RKO (cell line): ENCODE measurements at places on chromosomes 12 and 14.

- no peak for DNase-seq
Measured at GRCh38 chr12:6539314-6539682, 5.0 kb downstream of the GAPDH start.

DNA sequence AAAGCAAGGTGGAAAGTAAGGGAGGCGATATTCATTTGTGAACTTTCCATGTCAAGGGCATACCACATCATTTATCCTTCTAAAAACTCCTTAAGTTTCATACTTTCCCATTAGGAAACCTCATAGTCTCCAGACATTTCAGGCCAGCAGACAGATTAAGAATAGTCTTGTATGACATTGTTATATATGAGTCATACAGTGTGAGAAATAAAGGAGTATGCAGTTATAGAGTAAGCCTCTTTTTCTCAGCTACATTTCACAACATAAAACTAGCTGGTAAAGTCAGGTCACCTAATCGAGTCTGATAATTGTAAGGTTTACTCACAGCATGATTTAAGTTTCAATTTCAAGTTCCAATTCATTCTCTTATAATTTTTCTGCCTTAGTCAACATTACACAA lies 164.3 kb downstream of the GRIP1 start:
- peak; percentile 41 for DNase-seq

DNA sequence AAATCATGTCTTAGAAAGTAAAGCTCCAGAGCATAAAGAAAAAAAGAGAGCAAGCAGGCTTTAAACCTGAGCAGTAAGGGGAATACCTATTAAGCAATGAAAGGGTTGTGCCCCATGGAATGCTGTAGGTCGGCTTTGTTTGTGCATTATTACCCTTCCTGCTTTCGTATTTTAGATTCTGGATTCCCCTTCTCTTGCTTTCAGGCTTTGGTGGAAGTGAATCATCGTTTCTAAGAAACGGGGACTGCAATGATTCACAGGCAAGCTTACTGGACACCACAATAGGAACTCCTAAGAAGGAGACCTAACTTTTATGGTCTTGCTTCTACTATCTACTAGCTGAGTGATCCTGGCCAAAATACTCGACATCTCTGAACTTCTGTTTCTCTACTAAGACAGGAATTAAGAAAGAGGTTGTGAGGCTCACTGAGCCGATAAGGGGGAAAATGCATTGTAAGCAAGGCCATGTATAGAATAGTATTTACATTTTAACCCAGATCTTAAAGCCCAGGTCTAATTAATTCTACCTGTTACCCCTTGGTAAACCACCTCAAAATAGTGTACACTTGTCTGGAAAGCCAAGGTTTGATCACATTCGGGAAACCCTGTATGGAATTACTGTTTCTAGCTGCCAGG lies 1.2 kb upstream of the BMAL2 start:
- DNase-seq: peak; percentile 98

GRCh38 chr12:95601091-95601961 lies 50.0 kb upstream of the USP44 start:
- DNase-seq: no peak

DNA sequence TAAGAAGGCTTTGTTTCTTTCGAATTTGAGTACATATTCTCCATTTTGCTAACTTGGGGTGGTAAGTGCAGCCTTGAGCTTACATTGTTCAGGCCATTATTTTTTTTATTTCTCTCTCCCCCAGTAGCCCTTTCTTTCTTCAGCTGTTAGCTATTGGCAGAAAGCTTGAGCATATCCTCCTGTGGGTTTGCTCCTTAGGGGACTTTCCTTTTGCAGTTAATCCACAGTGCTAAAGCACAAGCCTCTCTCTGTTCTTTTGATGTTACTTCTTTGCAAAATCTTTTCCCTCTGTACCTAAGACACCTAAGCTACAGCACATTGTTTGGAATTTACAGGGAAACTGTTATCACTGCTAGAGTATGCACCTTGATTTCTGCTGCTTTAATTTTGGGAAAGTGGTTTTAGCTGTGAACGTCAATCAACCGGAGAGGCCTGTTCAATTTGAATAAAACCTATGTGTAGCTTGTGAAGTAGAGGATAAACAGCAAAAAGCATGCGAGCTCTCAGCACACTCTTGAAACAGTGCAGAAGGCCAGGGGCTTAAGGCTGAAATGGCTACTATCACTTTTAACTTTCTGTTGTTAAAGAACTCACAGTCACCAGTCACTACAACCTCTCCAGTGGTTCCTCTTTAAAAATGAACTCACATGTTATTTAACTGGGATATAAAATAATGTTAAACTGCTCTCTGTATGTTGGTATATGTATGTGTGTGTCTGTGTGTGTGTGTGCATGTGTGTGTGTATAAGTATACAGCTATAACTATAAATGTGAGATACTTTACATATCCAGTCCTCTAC lies 139.2 kb downstream of the PDZRN4 start:
- DNase-seq: no peak

GRCh38 chr14:104689109-104689880 lies at the start of gene INF2:
TSS of gene INF2 (plus strand) at chr14:104689618. CDS start at chr14:104701366, 11,748 bp downstream.
- DNase-seq: peak; percentile 58

GRCh38 chr12:3595721-3596120 lies 104.7 kb downstream of the PRMT8 start:
- DNase-seq: no peak
